ENCODE measurements at places on chromosomes 3 and 15.

GRCh38 chr3:48662145-48662752 is 437 bp downstream of the CELSR3 start:
- DNase-seq = no peak

- no peak for DNase-seq
These were observed 11.7 kb downstream of the SH2D7 start for GRCh38 chr15:78104119-78104479.

GRCh38 chr15:80138961-80139360 is 13.8 kb upstream of the FAH start:
- no peak for DNase-seq

DNA sequence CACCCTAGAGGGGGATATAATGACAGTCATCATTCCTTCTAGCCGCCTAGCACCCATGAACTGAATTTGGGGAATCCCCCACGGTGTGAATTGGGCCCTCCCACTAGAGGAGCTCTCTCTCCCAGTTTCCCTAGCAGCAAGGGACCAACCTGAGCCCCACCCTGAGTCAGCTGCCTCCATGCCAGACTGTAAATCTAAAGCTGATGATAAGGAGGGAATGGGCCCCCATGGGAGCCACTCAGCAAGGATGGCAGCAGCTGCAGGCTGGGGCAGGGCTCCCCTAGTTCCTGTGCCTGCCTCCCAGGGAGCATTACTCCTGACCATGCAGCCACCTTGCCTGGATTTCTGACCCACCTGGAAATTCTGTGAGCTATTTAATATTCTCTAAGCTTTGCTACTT is 57.0 kb upstream of the PXYLP1 start:
- DNase-seq = no peak

GRCh38 chr15:24146251-24146650 is 459.1 kb upstream of the NDN start:
- no peak for DNase-seq

- no peak for DNase-seq
These were observed 12.9 kb downstream of the DZIP3 start for GRCh38 chr3:108602249-108602934.

DNA sequence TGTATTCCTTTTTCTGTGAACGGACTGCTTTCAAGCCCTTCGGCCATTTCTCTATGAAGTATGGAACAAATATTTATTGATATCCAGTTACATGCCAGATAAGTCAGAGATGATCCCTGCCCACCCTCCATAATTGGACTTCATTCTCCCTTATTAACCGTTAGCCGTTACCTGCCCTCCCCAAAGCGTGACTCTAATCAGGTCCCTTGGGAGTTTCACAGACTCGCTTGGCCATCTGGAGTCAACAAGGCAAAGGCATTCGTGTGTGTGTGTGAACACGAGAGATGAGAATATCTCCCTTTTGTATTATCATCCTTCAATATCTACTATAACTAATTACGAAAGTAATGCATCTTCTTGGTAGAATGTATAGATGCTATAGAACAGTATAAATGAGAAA is 314.5 kb downstream of the TLE3 start:
- DNase-seq = no peak

All from right renal pelvis (tissue), 4 donors.